ENCODE measurements at places on chromosomes 6 and 20.

DNA sequence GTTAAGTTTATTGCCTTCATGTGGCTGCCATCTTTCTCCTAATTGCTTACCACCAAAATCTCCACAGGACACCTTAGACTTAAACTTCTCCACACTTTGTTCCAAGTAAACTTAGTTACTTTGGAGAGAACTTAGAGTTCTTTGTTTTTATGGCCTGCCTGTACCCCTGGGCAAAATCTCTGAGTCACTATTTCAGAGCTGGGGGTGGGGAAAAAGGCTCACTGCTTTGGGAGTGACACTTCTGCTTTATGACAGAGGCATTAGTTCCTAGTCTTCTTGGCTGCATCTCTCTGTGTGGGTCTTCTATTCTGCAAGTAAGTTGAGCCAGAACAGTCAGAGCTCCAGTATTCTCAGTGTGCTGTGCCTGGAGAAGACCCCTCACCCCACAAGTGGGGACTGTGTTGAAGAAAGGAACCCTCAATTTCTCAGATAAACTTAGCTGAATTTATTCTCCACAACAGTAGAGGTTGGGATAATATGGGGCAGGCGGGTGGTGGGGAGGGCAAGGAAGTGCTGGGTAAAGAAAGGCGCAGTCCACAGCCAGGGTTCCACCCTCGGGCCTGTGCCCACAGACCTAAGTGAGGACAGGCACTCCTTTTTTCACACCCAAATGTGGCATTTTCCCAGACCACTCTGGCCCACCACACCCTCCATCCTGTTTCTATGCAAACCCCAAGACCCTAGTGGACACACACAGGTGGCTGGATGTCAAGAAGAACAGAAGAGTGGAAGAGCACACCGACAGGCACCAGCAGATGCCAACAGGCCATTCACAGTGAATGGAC, 636.6 kb upstream of the MAN1A1 start:
- DNase-seq = no peak

DNA sequence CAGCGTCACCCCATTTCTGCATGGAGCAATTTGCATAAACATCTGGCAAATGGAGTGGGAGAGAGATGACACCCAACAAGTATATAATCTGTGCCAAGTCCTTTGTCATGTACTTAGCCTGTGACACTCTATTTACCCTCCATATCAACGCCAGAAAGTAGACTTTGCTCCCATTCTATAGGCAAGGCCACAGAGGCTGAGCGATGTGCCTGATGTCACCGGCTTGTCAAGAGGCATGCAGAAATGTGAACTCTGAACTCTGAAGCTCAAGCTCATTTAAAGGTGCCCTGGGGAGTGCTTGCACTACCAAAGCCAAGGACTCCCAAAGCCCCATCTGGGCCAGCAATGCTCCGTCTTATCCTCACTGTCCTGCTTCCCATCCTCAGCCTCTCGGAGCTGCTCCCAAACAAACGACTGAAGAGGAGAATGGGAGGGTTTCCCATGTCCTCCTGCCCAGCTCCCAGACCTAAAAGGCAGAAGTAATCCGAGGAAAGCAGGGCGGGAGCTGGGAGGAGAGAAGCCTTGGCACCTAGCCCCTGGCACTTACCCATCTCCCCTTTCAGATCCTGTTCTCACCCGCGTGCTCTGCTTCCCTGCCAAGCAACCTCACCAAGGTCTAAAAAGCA, 9.2 kb downstream of the CPNE5 start:
- no peak for DNase-seq

GRCh38 chr20:4192378-4193068, 177.2 kb upstream of the RNF24 start:
- DNase-seq = no peak

- DNase-seq = no peak
These were observed 28.5 kb upstream of the EPHA7 start for GRCh38 chr6:93447874-93448273.

GRCh38 chr6:11609324-11610071, 71.9 kb downstream of the TMEM170B start:
- DNase-seq = no peak

GRCh38 chr6:18431581-18431980, 44.4 kb downstream of the RNF144B start:
- no peak for DNase-seq

DNA sequence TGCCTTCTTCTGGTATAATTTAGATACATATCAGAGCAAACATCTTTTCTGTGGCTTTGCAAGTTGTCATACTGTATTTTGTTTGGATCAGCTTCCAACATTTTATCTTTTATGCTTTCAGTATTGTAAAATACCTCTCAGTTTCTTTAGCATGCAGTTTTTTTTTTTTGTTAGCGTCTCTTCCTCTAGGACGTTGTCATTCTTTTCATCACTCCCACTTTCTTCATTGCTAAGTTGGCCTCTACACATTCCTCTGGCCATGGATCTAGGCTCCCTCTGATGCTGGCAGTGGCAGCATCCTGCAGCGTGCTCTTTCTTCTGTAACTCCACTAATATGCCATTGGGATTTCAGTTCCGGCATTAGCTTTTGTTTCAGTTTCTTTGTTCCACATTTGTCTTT, 21.7 kb downstream of the RPRD1B start:
- no peak for DNase-seq

DNA sequence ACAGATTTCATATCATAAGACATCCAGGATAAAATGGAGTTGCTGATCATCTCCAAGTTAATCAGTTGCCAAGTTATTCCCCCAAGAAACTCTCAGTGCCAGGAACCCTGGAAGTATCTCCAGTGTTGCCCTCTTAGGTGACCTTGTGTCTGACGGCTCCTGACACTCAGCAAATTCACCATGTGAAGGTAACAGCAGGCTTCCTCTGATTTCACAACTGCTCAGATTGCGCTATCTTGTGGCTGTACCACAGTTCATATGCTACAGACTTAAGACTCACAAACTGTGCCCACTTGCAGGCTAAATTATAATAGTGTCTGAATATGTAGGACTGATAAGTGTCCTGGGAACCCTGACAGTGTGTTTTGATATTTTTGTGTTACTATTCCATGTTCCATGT, 186.6 kb upstream of the OPRM1 start:
- no peak for DNase-seq

DNA sequence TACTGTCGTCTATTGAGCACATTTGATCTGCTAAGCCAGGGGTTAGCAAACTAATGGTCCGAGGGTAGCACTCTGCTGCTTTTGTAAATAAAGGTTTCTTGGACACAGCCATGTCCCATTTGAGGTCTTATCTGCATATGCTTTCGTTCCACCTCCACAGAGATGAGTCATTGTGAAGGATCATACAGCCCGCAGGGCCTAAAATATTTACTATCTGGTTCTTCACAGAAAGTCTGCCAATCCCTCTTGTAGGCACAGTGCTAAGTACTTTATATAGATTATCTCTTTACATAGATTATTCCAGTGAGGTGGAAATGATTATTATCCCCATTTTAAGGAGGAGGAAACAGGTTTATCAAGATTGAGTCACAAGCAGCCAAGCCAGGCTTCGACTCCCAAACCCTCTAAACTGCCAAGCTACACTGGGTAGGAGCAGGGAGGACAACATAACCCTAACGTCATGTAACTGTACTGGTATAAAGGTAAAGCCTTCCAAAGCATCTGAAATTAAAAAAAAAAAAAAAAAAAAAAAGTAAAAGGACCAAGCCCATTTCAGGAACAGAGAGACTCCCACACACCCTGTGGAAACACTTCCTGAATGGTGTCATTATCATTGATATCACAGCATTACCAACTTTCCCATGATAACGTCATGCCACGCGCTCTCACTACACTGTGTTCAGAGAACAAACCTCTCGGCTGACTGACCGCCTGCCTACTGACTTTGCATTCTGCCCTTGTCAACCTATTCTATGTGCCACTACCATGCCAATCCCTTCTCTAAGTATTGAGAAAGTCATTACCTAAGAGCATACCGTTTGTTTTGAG, 101.0 kb downstream of the KIF16B start:
- DNase-seq = no peak

GRCh38 chr20:13325033-13325432, 104.0 kb downstream of the ISM1 start:
- DNase-seq = no peak

DNA sequence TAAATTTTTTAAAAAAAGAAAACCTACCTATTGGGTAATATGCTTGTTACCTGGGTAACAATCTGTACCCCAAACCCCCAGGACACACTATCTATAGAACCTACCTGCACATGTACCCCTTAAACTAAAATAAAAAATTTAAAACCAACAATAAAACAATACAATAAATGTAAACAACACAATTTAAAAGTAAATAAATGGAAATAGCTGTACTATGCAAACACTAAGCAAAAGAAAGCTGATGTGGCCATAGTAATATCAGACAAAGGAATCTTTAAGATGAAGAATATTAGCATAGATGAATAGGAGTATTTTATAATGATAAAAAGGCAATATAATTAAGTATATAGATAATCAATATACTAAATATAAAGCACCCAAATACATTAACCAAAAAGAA, 50.3 kb downstream of the ROS1 start:
- DNase-seq = no peak

DNA sequence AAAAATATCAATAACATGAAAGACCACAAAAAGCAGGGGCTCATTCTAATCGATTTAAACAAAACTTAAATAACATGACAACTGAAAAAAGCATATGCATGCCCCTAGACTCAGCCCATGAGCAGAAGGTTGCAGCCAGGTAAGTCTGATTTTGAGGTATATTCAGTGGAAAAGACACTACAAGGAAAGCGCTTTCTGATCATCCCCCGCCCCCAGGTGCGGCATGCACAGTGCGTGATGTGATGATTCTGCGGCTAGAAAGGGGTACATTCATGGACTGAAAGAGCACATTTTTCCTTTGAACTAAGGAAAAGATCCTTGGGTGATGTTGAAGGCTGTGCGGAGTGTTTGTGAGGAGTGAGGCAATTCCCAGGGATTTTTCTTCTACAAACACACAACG, 16.9 kb upstream of the FOXC1 start:
- DNase-seq = no peak

DNA sequence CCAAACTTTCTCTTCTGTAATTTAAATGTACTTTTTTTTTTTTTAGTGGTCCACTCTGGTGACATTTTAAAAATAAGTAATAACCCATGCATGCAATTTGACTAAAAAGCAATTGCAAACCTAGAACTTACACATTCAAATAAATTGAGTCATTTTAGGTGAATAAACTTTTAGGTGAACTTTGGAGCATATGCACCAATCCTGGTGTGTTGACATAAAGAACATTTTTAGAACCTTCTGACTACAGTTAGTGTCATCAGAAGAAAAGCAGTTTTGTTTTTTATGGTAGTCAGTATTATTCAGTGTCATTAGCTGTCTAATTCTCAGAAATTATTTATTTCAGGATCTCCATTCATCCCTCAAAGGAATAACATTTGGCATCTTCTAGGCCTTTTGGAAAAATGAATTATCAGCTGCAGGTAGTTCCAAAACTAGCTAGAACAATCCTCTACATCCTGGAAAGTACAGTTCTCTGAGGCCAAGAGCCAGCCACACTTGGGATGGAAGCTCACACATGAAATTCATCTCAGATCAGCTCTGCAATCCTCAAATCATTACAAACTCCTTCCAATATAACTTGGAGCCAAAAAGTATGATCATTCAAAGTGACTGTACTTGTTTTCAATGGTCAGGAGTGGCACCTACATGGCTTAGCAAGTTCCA, 38.5 kb upstream of the SIM1 start:
- DNase-seq = no peak

- DNase-seq = no peak
These were observed 30.5 kb downstream of the SPDEF start for GRCh38 chr6:34525431-34526175.

GRCh38 chr6:29564875-29565274, 5.3 kb upstream of the UBD start:
- no peak for DNase-seq

- DNase-seq = no peak
These were observed 88.5 kb upstream of the SIM1 start for GRCh38 chr6:100553243-100553642.

- DNase-seq = peak; percentile 94
These were observed at the start of gene C20orf96 for GRCh38 chr20:290084-290831. Gene C20orf96, minus strand, starts transcription at chr20:290750. Its CDS starts 140 bp downstream, at chr20:290610.

GRCh38 chr6:46393161-46393939, 97.9 kb downstream of the RCAN2 start:
- DNase-seq = no peak

GRCh38 chr6:137339929-137340559, 120.9 kb upstream of the IFNGR1 start:
- no peak for DNase-seq

DNA sequence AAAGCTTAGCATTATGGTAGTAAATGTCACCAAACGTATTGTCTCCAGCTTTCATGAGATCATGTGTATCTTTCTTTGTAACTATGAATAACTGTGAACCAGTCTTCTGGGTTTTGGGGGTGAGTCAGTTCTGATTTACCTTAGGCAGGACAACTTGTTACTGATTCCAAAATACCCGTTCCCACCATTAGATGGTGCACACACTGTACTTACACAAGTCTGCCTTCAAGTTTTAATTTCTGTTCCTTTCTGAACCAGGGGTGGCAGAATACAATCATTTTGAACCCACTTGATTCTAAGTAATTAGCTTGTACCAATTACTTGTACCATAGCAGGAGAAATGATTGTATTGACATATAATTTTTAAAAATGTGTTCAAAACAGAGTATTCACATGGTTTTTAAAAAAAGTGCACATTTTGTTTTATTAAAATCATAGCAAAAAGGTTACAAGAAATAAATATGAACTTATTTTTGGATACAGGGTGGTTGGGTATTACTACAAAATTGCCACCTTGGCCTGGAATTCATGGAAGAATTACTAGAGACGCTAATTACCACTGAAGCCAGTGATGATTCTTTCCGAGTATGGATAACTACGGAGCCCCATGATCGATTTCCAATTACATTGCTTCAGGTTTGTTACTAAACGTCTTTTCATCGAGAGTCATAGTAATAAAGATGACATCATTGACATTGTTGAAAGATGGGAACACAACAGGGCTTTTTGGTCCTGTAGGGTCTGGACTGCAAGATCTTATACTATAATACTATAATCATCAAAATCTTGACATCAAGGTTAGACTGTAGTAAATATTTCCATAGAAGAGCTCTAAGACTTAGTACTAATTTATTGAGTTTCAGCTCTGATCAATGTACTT, 75.2 kb upstream of the GLP1R start:
- DNase-seq = peak; percentile 11

GRCh38 chr6:21109391-21110178, 484.0 kb upstream of the SOX4 start:
- no peak for DNase-seq
